ENCODE measurements at places on chromosomes 3 and 15.

DNA sequence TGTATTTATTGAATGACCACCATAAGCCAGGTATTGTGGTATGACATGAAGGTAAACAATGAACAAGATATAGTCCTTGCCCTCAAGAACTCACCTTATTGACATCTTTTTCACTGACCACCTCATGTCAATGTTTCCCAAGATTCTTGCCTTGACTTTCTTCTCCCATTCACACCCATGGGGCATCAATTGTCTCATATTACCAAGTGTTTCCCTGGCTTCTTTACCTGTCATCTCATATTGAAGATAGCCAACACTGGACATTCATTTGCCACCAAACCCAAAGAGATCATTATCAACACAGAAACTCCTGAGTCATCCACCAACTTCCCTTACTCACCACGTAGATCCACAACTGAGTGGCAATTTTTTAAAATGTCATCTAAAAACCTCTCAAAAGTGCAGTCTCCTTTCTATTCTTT, 2.2 kb downstream of the EFHB start:
- no peak for DNase-seq

DNA sequence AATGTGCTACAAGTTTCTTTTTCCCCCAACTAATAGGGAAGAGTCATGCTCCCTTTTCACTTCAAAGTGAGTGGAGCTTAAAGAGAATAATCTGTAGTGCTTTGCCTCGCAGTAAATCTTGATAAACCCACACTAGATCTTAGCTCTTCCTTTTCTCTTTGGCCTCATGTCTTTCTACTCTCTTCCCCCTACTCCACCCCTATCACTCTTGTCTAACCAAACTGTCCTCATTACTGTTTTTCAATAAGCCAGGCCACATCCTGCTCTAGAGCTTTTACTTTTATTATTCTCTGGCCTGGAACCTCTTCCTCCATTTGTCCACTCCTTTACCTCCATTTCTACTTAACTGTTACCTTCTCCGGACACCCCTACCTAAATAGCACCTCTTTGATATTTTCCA, 291.0 kb upstream of the SATB1 start:
- DNase-seq = no peak

GRCh38 chr3:53996141-53996874, 104.6 kb upstream of the SELENOK start:
- DNase-seq = peak; percentile 10

- no peak for DNase-seq
These were observed 27.1 kb upstream of the P4HTM start for GRCh38 chr3:48962939-48963338.

Data from NCI-H226 (cell line).